Endothelial cell (in vitro differentiated cells): ENCODE measurements at places on chromosomes 13 and 19.

- DNase-seq: no peak
Observed at GRCh38 chr13:94433055-94433961, 46.2 kb downstream of the DCT start.

- no peak for DNase-seq
Observed at GRCh38 chr19:709196-709964, 645 bp downstream of the PALM start.

GRCh38 chr13:75861786-75862185 lies 225.7 kb downstream of the LMO7 start:
- DNase-seq: no peak

- DNase-seq: no peak
Observed at GRCh38 chr19:28377077-28377476, 835.9 kb downstream of the UQCRFS1 start.

- DNase-seq: no peak
Observed at GRCh38 chr19:34984287-34984686, 15.8 kb upstream of the GRAMD1A start.

- no peak for DNase-seq
Observed at GRCh38 chr13:73299787-73300186, 241.0 kb downstream of the KLF5 start.

- DNase-seq: no peak
Observed at GRCh38 chr13:114161644-114162532, 17.2 kb upstream of the CFAP97D2 start.

- DNase-seq: no peak
Observed at GRCh38 chr13:46101484-46102254, 3.2 kb downstream of the CPB2 start.

DNA sequence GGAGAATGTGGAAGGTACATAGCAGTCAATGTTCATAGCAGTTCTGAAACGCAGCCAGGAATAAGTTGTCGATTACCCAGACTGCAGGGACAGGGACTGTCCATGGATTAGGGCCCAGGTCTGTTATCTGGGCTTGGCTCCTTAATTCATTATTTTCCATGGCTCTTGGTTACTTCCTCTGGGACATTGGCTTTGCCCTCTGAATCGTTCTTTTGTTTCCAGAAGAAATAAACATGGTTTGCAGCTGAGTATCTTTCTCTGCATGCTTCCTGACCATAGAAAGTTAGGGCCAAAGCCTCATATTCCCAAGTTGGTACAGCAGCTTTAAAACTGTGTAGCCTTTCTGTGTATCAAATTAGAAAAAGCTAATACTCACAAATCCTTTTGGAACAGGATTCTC lies 121.7 kb upstream of the MAB21L1 start:
- no peak for DNase-seq

DNA sequence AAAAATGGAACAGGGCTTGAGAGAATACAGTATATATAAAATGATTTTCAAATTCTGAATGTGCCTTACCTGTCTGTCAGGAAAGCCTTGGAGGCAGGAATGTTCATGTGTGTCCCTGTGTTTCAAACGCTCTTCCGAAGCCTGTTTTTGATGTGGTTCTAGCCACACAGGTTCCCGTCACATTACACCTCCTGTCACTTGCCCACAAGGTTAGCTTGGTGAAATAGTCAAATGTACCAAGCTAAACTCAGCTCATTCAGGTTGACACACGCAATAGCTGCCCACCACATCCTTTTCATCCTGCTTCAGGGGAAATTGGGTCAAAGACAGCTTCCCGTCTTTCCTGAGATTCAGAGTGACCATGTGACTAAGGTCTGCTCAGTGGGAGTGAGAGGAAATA lies 574.0 kb downstream of the EFNB2 start:
- DNase-seq: no peak

GRCh38 chr13:95588721-95589120 lies 36.2 kb downstream of the CLDN10 start:
- no peak for DNase-seq

DNA sequence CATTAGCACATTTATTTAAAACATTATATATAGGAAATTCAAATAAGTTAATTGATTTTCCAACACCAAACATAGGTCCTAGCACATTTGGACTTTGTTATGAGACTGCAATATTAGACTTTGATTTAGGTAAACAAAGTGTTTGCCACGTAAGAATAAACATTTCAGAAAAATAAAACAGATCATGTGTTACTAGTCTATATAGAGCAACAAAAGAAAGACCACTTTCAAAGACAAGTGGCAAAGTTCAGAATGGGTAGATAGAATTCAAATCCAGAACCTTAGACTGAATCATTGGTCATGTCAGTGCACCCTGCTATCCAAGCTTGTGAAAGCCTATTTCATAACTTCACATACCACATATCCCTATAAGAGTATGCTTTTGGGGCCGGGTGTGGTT lies 66.7 kb upstream of the PRR20A start:
- DNase-seq: no peak
